ENCODE measurements at places on chromosomes 7 and 10.

DNA sequence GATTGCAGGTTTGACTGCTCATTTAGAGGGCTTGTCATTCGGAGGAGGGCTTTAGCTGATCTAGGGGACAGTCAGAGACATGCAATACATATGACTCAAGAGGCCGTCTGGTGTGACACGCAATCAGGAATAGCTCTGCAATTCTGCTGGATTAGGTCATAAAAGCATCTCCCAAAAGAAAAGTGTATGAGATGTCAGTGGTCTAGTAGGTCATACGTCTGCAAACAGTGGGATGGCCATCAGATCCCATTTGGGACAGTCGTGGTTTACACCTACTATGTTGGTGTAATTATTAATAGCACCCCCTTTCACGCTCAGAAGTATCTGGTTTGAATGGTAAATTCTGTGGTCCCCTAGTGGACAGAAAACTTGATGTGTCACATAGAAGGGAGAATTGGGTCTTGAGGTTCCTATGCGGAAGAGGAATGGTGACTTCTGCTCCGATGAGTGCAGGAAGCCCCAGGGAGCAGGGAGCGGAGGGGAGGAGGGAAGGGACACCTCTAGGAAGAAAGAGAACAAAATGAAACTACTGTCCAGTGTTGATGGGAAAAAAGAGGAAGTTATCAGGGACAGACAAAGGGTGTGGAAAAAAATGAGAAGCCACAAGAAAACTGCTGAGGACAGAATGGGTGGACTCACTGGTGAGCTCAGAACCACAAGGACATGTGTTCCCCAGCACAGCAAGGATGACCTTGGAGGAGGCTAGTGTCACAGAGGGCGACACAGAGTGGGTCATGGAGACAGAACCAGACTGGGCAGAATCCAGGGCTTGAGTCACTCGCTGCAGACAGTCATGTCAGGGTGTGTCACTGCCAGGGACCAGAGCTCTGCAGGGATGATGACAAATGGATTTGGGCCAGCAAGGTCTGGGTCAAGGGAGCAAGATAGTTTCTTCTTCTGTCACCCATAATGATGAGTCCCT, 59.9 kb downstream of the MAP3K8 start:
- DNase-seq: no peak

- DNase-seq: no peak
Observed at GRCh38 chr10:128286141-128286761, 160.0 kb upstream of the MKI67 start.

- DNase-seq: no peak
Observed at GRCh38 chr7:103116991-103117390, 31.9 kb downstream of the NAPEPLD start.

- no peak for DNase-seq
Observed at GRCh38 chr10:61487506-61487905, 34.3 kb upstream of the TMEM26 start.

- DNase-seq: no peak
Observed at GRCh38 chr7:141167381-141167964, 93.6 kb downstream of the TMEM178B start.

GRCh38 chr7:80279760-80280159, 145.1 kb downstream of the GNAI1 start:
- no peak for DNase-seq

GRCh38 chr7:123789817-123790216, 41.0 kb upstream of the WASL start:
- no peak for DNase-seq

GRCh38 chr7:98097042-98097645, 9.5 kb upstream of the LMTK2 start:
- no peak for DNase-seq

DNA sequence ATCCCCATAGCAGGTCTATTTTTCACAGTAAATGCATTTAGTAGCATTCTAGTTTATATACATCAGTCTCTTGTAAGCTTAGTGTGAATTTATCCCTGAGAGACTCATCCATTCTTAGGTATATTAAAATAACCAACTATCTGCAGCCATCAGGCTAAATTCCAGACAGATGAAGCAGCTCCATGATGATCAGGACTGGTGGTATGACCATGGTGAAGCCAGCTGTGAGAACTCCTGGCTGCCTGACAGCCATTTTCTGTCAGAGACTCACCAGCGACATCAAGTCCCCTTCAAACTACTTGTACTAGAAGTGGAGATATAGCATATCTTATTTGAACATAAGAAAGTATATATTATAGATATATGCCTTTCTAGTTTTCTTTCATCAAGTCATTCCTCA, 70.3 kb upstream of the GSDME start:
- no peak for DNase-seq

GRCh38 chr7:34991938-34992840, 45.1 kb downstream of the DPY19L1 start:
- no peak for DNase-seq

- DNase-seq: no peak
Observed at GRCh38 chr7:39688611-39689480, 65.5 kb downstream of the RALA start.

DNA sequence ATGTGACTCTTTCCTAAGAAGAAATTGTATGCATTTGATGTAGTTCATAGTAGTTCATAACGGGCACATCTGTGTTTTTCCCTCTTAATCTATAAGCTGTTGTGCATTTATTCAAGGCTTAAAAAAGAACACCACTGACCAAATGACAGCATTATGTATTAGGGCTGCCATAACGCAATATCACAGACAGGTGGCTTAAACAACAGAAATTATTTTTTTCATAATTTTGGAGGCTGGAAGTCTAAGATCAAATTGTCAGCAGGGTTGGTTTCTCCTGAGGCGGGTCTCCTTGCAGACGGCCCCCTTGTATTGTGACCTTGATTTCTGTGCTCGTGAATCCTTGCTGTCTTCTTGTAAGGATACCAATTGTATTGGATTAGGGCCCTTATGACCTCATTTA, 627 bp upstream of the SSMEM1 start:
- DNase-seq: no peak

DNA sequence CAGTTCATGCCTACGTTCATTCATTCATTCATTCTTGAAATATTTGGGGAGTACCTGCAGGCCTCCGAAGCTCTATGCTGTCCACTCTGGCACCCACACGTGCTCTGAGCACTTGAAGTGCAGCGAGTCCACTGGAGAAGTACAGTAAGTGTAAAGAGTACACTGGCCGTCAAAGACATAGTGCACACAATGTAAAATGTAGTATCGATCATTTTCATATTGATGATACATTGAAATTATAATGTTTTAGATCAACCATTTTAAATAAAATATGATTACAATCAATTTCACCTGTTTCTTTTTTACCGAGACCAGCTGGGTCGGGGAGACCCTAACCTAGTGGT, 37.0 kb upstream of the PURB start:
- no peak for DNase-seq

DNA sequence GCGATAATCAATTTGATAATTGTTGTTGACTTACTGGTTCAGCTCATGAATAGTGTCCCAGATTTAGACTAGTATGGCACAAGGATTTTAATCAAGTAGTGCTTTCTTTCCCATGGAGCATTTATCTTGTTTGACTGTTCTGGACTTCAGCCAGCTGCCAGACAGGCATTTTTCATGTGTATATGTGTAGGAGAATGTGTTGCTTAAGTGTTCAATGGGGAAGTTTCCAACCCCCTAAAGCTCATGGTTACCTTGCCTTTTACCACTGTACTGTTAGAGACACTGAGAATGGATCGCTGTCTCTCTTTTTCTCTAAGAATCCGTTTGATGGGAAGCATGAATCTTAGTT, 103.9 kb downstream of the LRRC4 start:
- no peak for DNase-seq

GRCh38 chr7:24127930-24128329, 156.1 kb upstream of the NPY start:
- no peak for DNase-seq

GRCh38 chr7:39130857-39131526, 153.3 kb downstream of the POU6F2 start:
- no peak for DNase-seq

- DNase-seq: no peak
Observed at GRCh38 chr7:99089914-99090629, 53.8 kb downstream of the SMURF1 start.

DNA sequence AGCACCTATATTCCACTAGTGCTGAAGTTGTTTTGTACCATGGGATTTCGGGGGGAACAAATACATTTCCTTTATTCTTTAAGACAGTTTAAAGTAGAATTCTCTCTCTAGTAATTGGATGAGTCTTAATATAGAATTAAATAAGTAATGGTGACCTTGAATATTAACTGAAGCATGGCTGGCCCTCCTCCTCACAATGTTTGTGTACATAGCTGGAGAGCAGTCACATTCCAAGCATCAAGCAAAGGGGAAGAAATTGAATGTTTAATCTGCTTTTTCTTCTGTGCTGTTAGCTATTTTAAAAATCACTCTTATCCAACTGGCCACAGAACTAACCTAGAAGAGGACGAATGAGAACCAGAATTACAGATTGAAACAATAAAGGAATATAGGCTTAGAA, 906.9 kb downstream of the CCSER2 start:
- DNase-seq: no peak

DNA sequence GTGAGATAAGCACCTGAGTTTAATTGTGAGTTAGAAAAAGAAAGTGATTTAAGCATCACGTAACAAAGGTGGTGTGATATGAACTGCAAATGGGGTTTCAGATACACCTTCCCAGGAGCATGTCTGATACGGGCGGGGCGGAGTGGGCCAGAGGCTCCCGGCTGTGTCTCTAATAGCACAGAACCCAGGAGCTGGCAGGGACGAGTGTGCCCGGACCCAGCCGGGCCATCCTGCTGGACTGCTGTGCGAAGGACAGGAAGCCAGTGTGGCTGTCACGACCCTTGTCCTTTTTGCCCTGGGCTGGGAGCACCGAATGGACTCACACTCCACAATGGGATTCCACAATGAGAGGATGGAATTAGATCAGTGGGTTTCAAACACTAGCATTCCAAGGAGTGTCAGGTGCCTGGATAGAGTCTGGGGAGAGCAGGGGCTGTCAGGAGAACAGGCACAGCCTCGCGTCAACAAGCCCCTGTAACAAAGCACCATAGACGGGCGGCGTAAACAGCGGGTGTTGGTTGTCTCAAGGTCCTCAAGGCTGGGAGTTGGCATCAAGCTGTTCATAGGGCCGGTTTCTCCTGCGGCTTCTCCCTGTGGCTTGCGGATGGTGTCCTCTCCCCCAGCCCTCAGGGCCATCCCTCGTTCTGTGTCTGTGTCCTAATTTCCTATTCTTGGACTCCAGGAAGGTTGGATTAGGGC, 242.6 kb upstream of the PITRM1 start:
- no peak for DNase-seq

DNA sequence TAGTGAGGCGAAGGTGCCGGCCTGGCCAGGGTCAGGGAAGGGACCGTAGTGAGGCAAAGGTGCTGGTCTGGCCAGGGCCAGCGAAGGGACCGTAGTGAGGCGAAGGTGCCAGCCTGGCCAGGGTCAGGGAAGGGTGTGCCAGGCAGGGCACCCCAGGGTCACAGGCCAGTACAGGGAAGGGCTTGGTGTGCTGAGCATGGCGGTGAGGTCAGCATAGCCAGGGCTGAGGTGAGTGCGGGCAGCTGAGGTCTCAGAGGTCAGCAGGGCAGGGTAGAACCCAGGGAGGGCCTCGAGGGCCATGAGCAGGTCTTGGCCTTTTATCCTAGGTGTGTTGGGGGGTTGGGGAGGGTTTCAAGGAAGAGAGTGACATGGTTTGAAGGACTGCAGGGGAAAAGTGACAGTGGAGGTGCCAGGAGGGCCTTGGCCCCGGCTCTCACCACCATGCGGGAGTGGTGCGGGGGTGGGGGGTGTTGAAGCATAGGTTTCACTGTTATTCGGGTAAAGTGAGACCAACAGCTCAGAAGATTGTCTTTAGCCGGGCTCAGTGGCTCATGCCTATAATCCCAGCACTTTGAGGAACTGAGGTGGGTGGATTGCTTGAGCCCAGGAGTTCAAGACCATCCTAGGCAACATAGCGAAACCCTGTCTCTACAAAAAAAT, 93.3 kb downstream of the CHST15 start:
- DNase-seq: no peak

DNA sequence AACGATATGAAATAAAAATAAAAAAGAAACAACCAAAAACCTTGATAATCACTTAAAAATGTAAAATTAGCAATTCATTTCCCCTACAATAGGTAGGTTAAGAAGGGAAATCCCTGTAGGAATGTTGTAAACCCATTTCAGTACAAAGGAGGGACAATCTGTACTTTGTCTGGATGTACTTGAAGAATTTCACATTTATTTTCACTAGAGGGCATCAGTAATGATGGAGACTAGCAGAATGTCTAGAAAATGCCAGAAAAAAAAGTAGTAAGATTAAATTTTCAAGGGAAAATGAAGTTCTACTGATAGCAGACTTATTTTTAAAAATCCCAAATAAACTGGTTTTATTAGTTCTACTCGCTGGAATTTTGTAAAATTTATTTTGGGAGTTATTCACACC, 209.0 kb upstream of the FZD1 start:
- no peak for DNase-seq

- no peak for DNase-seq
Observed at GRCh38 chr7:2720024-2720423, 32.0 kb downstream of the AMZ1 start.

- DNase-seq: no peak
Observed at GRCh38 chr7:94042381-94042780, 38.2 kb upstream of the BET1 start.

DNA sequence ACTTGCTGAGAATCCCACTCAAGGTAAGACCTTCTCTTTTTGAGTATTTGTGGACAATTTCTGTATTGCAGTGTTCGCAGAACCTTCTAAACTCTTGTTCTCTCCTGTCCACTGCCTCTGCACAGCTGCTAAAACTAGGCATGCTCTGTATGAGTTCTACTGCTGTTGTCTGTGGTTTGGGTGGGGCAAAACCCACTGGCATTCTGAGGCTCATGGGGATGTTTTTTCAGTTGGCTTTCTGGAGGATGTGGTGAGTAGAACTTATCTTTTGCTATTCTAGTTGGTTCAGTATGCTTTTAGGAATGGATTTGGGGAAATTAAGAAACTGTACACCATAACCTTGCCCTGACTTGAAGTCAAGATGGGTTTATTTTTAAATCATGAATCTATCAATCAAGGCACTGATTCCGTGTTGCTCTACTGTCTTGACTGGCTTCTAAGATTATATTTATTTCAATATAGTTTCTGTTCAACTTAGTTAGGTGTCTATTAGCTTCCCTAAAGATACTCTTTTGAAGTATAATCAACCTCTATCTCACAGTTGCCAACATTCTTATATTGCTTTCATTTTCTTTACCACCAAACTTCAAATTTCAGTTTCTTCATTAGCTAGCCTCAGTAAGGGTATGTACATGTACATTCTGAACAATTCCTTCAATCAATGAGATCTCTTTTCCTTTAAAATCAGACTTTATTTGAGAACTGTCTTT, 25.0 kb upstream of the C1GALT1 start:
- DNase-seq: no peak

Measured in stimulated activated CD4-positive, alpha-beta T cell treated with anti-CD3 and anti-CD28 coated beads, Interleukin-15, amount 100 ng/mL, for 1 hour (primary cell).